NCI-H748 treated with DMSO at 0.1 percent for 48 hours (cell line): ENCODE measurements at places on chromosomes 13 and 19.

- DNase-seq = no peak
These were observed 2.1 kb downstream of the KCNK6 start for GRCh38 chr19:38321646-38322196.

GRCh38 chr19:41955521-41955920 is 3.6 kb downstream of the RABAC1 start:
- no peak for DNase-seq

DNA sequence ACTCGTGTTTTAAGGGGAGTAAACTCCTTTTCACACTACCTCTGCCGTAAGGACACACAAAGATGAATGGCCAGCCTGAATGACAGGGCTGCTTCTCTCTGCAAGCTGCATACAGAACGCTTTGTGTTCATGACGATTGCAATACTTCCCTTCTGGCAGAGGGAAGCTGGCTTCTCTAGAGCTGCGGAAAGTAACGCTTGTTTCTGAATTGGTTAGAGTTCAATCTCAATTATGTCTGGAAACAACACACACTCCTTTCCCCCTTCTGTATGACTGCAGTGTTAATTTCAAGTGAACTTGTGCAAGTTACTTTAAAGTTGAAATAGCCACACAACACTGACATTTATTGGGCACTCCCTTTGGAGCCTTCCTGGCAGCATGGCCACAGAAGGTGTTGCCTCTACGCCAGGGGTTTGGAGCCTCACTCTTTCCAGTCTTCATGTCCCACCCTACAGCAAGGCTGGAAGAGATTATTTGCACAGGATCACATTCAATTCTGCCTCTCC is 242.6 kb downstream of the NDFIP2 start:
- DNase-seq = no peak

DNA sequence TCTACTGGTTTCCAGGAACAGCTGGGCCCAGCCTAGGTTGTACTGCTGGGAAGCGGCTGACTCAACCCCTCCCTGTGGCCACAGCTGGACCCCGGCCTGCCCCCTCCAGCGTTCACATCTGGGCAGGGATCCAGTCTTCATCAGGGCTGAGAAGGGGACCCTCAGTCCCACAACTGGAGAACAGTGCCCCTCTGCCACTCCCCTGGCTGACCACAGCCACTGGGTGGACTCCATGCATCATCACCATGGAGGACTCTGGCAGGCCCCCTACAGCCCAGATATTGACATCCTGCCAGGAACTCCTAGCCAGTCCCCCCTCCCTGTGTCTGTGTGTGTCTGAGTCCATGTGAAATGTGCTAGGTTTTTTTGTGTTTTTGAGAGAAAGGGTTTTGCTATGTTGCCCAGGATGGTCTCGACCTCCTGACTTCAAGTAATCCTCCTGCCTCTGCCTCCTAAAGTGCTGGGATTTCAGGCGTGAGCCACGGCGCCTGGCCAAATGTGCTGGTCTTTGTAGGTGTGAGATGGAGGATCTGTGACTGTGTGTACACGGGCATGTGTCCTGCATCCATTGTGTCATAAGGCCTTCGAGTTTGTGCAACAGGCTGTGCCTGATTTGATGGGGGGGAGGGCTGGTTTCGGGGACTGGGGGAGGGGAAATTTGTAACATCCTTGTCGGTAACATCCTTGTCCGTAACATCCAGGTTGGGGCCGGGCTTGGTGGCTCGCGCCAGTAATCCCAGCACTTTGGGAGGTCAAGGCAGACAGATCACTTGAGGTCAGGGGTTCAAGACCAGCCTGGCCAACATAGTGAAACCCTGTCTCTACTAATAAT is 4.0 kb upstream of the HOOK2 start:
- no peak for DNase-seq

DNA sequence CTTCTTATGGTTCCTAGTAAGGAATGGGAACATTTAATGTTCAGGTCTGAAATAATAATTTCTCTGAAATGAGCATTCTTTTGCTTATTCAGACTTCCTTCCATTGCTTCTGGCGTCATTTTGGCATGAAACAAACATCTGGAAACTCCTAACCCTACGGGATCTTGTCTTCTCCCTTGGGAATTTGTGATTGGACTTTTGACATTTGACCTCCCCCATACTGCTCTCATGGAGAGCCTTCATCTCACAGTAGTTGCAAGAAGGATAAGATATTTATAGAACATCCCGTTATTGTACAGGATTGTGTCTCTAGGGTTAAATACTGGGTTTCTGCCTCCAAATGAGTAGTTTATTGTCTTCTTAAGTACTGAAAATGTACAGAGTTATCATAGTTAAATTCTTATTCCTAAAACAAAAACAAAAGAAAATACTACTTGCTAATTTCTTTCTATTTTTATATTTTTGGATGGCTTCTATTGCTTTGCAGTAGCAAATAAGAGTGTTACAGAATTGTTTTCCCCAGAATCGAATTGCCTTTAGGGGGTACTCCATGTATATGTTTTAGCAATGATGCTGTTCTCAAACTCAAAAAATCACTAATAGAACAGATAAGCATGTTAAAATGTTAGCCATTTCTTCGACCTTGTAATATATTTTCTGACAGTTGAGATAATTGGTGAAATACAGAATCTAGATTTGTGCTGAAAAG is 366.8 kb downstream of the DLEU7 start:
- DNase-seq = no peak

DNA sequence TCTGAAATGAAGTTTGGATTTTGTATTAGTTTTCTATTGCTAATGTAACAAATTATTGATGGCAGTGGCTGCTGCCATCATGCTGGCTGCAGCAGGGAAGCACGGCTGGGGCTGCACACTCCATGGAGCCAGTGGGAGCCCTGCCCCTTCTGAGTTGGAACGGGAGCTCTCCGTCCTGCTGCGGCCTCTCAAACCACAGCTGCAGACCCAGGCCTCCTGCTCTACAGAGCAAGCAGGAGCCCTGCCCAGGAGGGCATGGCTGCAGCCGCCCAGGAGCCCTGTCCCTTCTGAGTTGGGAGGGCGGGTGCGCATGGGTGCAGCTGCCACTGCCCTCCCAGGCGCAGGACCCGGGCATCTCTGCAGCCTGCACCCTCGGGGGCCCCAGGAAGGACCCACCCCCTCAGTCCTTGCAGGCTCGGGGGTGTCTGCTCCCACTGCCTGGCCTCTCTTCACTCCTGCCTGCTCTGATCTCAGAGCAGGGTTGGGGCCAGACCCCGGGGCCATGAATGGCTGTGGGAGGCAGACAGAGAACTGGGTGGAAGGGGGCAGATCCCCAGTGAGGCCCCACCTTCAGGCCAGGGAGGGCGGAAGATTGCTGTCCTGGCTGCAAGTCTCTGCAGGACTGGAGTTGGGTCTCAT is 21.0 kb upstream of the ESD start:
- DNase-seq = no peak

GRCh38 chr13:73861136-73861535 is 273.1 kb downstream of the KLF12 start:
- DNase-seq = no peak

- DNase-seq = no peak
These were observed 68.4 kb downstream of the TEX26 start for GRCh38 chr13:31000889-31001288.

GRCh38 chr13:107422421-107422820 is 792.9 kb downstream of the LIG4 start:
- no peak for DNase-seq

- DNase-seq = no peak
These were observed 2.8 kb upstream of the WBP4 start for GRCh38 chr13:41058295-41059070.

DNA sequence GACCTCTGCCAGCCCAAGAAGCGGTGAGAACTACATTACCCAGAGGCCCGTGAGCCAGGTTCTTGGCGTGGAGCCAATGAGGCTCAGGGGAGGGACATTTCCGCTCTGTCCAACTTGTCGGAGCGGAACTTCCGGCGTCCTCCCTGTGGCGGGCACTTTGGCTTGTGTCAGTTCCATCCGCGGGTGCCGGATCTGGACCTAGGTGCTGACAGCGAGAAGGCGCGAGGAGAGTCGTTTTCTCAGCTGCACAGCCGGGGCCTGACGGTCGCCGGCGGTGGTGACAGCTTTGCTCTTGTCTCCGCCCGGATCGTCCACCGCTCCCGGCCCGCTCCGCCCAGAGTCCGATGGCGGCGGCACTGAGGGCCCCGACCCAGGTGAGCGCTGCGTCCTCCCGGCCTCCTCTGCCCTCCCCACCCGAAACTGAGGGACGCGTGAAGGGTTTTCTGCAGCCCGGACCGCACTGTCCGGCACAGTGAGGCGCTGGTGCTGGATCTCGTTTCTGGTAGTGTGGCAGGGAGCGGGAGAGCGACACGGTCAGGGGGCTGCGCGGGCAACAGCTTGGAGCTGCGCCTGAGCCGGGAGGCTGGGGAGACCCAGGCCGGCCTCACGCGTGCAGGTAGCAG is at the start of gene ZNF530:
ZNF530 (plus strand) TSS at position 125 of the 623 bp plus-strand sequence. CDS start 4,461 bp downstream, outside the sequence.
- peak; percentile 81 for DNase-seq

DNA sequence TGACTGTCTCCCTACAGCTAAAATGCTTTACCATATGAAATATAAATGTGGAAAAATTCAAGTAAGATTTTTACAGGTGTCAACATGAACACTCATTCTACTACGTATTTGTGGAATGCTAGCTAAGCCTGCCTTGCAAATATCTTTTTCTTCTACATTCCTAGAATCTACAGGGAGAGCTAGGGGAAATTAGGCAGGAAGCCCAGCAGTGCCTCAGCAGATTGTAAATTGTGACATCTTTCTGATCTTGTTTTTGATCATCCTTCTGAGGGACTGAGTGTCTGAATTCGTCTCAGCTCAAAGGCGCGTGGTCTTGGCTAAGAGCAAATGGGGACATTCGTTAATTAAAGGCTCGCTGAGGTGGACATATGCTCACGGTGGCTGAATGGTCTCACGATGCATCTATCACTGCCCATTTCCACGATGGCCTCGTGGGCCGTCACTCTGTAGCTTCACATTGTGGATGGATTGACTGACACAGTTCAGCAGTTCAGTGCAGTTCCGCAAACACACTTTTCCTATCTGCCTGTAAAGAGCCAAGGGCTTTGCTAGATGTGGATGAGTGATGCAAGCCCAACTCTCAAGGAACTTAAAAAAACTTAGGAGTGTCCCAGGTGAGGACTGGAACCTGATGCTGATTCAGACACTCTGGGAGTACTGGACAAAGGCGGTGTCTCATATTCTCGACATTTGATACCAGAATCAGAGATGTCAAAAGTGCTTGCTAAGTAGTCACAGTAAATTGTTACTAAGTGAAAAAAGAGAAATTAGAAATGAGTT is 562.5 kb downstream of the EFNB2 start:
- no peak for DNase-seq

GRCh38 chr19:17579661-17580244 is 24.3 kb downstream of the COLGALT1 start:
- DNase-seq = no peak

- DNase-seq = no peak
These were observed 95.7 kb upstream of the TSHZ3 start for GRCh38 chr19:31444931-31445330.

DNA sequence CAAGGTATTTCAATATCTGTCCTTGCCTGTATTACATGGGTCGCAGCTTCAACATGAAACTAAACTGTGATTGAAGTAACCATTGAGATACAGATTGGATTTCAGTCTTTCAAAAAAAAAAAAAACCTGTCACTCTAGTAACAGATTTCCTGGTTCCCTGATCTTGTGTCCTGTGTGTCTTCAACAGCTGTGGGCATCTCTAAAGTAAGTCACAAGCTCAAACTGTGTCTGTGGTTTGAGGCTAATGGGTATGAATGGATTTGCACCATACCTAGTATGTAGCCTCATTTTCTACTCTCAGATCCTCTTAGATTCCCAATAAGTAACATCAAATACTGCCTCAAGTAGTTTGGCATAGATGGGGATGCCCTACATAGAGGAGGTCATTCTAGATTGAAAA is 300.1 kb downstream of the COG6 start:
- no peak for DNase-seq

DNA sequence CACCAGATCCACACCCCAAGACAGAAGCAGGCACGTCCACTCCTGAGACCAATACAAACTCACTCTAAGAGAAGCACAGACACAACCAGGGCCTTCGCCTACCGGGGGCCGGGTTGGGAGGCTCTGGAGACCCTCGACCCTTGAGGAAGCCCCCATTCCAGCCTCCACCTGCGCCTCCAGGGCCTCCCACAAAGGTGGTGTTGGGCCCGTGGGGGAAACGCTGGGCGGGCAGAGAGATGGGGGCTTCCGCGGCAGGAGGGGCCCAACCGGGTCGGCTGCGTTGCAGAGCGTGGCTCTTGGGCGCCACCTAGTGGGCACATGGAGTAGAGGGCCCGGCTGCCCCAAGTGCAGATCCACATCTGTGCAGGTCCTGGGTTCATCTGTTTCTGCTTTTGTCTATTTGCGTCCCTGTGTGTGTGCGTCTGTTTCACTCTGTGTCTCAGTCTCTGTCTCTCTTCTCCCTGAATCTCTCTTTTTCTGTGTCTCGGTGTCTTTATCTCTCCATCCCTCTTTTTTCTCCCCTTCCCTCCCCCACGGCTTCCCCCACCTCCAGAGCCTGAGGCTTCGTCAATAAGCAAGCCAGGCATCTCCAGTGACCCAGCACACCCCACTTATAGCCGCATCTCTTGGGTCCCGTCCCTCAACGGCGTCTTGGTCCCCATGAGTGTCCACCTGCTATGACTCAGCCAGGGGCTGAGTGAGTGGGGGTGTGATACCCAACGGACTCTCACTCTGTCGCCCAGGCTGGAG is 10.5 kb upstream of the TINCR start:
- DNase-seq = no peak

GRCh38 chr19:1026783-1027649 is 608 bp downstream of the CNN2 start:
- DNase-seq = no peak

DNA sequence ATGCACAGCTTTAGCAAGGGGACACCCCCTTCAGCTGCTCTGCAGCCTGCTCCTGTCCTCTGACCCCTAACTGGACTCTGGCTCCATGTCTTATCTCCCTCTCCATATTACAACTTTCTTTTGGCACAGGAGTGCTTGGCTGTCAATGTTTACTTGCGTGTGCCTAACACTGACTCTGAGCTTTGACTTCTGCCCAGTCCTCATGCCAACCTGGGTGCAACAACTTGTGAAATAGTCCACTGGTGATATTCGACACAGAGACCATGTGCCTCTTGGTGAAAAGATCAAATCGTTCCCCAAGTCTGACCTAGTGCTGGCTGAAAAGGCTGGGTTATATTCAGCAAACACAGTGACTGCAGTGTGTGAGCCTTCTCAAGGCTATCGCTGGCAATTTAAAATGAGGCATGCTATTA is 34.1 kb upstream of the KLF12 start:
- DNase-seq = no peak

DNA sequence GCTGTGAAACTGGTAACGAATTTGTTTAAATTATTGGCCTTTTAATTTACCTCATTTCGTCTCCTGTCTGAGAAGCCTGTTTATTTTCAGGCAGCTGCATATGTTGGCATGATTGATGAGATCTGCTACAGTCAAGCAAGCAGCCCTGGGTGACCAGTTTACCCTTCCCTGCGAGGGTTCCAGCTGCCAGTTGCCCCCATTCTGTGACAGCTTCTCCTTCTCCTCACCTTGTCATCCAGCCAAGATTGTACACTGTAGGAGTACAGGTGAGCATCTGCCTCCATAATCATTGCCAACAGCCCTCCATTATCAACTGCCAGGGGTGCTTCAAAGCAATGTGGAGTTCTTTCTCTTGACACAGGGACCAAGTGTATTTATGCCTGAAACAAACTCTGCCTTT is 1979.9 kb upstream of the PRR20A start:
- peak; percentile 86 for DNase-seq
